CD8-positive, alpha-beta T cell (primary cell): ENCODE measurements at places on chromosomes 5 and 9. TPM values are rescaled to one million over a fixed set of nuclear protein-coding genes. Genes with fewer than 3 reads are reported as not detected.

Gene GPR151
- not detected for total RNA-seq

Gene RANBP17
- not detected for total RNA-seq

Gene ZNF782
- total RNA-seq = 3.6 TPM

Gene FRRS1L
- not detected for total RNA-seq

Gene SMAD5
- total RNA-seq = 11.8 TPM

Gene LIX1
- total RNA-seq = not detected

Gene HTR4
- not detected for total RNA-seq

Gene NR4A3
- total RNA-seq = 122 TPM

Gene SLIT3
- not detected for total RNA-seq

GRCh38 chr5:163205645-163206044 lies 231.8 kb upstream of the CCNG1 start:
- DNase-seq = no peak

GRCh38 chr5:113809626-113810025 lies 296.1 kb downstream of the YTHDC2 start:
- DNase-seq = no peak

- no peak for DNase-seq
Measured at GRCh38 chr9:38131729-38132128, 62.7 kb upstream of the SHB start.

- DNase-seq = peak; percentile 61
Measured at GRCh38 chr9:32581512-32582143, 8.7 kb upstream of the NDUFB6 start.

- DNase-seq = no peak
Measured at GRCh38 chr9:121556580-121556979, 56.9 kb upstream of the GGTA1 start.

GRCh38 chr5:95600557-95600956 lies 19.3 kb upstream of the GPR150 start:
- DNase-seq = no peak

DNA sequence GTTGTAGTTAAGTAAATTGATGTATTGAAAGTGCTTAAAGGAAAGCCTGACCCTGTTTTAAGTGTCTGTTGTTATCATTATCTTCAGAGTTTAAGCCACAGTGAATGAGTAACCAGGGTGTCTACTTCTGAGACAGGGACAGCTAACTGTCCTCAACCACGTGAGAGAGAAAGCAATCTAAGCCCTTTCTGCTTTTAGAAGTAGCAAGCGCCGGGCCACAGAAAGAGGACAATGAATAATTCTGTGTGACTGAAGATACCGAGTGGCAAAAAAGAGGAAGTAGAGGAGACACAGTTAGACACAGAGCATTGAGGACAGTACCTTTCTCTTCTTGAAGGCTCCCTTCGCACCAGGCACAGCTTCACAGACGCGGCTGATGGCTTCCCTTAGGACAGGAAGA lies 86.3 kb downstream of the S1PR3 start:
- DNase-seq = no peak

- no peak for DNase-seq
Measured at GRCh38 chr9:94780516-94780950, 54.0 kb downstream of the AOPEP start.

DNA sequence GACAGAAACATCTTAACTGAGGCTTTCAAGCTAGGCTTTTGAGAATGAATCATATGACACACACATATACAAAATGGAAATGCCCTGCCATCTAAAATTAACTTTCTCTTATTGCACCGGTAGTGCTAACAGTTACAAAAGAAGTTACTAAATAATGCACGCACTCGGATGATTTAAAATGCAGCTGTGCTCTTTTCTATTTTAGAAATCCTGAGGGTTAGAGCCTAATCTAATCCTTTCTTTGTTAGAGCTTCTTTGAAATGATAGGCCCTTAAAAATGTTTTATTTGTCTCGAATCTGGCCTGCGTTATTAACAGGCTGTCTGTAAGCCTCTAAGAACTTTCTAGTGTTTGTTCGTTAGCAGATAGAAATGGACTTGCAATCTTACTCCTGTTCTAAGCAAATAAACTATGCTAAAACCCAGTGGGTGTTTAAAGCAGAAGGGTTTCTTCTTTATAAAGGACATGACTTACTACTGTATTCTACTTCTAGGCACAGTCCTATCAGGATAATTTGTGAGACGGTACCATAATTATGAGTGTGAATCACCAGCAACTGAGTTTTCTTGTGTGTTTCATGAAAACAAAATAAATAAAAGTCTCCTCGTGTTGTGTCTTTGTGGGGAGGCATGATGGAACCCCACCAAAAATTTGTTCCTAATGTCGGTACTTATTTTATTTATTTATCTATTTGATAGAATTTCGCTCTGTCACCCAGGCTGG lies 69.2 kb upstream of the MYO10 start:
- DNase-seq = no peak

DNA sequence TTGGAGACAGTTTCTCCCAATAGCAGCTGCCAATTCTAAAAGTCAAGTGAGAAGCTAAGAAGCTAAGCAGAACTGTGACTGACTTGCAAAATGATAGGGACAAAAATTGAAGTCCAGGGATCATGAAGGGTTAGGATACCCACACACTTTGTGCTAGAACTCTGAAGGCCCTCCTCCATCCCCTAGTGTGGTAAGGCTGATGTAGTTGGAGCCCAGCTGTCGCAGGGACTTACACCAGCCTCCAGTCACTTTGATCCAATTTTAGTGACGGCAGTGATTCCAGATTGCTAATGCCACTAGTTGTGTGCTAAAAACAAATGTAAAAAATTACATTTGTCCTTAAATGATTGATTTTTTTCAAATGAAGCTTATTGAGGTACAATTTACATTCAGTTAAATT lies 742.7 kb upstream of the ZNF608 start:
- no peak for DNase-seq

DNA sequence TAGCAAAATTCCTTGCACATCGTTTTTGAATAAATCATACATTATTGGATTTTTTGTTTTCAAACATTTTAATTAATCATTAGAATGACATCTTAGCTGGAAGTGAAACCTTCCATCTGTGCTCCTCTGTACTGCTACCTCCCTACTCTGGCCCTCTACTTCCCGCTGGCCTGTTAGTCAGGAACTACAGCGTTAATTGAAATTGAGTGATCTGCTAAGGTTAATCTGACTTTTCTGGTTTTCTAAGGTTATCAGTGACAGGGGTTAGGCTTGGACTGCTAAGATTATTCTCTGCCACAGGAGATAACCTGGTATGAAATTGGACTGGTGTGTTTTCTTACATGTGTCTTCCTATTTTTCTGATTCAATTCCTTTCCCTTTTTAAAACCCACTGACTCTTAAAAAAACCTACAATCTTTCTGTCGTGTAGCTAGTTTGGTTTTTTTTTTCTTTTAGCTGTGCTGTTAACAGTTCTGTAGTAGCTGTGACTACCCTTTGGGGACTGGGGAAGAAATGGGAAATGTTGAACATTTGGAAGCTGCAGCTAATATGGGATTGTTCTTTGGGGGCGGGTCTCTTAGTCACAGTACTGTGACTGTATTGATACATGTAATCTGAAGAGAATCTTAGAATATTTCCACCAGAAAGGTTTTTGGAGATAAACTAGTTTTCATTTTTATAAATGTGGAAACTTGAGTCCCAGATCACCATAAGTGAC lies 4.6 kb downstream of the KIF2A start:
- DNase-seq = no peak

- no peak for DNase-seq
Measured at GRCh38 chr5:158244882-158245281, 385.9 kb upstream of the CLINT1 start.

DNA sequence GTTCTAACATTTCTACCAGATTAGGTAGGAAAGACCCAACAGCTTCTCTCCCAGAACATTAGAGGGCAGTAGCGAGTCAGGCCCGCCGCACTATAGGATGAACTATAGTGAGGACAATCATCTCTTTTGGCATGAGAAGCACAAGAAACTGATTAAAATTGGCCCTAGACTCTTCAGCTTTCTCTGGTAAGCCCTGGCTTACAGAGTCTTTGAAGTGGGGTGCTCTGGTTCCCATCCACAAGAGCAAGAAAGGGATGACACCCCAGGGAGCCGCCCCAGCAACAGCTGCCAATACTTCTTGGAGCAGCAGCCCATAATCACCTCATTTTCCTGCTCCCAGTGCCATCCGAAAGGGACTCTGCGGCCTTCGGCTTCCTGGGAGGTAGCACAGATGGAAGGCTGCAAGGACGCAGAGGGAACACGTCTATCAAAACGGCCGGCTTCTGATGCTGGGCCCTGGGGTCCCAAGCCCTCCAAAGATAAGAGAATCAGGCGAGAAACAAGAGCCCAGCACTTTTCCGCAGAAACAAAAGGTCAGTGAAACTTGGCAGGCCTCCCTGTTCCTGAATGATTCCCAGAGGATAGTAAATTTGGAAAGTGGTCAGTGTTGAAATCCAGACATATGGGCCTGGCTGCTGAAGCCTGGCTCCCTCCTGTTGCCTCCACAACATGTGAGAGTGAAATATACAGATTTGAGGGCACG lies 69.3 kb downstream of the HSD17B3 start:
- DNase-seq = no peak

DNA sequence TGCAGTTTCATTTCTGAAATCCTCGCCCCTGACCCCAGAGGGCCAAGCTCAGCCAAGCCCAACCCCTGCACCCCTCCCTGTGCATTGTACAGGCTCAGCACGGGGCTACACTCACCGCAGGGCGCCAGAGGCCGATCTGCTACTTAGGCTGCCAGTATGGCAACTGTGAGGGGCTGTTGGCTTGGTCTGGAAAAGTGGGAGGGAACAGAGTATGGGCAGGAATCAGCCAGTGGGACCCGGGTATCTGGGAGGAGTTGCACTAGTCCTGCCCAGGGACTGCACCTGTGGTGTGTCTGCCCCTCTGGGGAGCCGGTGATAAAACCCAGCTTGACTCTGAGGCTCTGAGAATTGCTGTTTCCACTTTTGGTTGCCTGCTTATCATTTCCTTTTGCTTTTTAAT lies 167.4 kb upstream of the KIF2A start:
- DNase-seq = no peak

DNA sequence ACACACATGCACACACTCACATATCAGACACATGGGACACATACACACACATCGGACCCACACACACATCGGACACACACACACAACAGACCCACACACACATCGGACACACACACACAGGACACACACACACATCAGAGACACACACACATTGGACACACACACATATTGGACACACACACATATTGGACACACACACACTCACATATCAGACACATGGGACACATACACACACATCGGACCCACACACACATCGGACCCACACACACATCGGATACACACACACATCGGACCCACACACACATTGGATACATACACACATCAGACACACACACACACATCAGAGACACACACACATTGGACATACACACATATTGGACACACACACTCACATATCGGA lies 12.8 kb upstream of the LAMC3 start:
- DNase-seq = no peak

- DNase-seq = no peak
Measured at GRCh38 chr9:122883125-122883524, 22.0 kb downstream of the RC3H2 start.

GRCh38 chr9:113807173-113808061 lies 68.7 kb upstream of the ZNF618 start:
- no peak for DNase-seq

GRCh38 chr5:178797546-178798440 lies 62.0 kb upstream of the ZNF354B start:
- DNase-seq = no peak

DNA sequence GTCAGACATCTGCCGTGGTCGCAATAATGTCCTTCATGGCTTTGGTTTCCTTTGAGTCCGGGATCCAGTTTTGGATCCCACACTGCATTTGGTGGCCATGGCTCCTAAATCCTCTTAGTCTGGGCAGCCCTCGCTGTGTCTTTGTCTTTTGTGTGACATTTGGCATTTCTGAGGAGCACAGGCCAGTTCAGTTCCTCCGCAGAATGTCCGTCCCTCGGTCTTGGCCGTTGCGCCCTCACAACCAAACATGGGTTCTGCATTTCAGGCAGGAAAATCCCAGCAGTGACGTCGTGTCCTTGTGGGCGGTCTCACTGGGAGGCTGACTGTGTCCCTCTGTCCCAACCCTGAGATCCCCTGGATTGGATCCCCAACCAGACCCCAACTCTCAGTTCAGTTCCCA lies 172.9 kb upstream of the PPP1R26 start:
- no peak for DNase-seq

DNA sequence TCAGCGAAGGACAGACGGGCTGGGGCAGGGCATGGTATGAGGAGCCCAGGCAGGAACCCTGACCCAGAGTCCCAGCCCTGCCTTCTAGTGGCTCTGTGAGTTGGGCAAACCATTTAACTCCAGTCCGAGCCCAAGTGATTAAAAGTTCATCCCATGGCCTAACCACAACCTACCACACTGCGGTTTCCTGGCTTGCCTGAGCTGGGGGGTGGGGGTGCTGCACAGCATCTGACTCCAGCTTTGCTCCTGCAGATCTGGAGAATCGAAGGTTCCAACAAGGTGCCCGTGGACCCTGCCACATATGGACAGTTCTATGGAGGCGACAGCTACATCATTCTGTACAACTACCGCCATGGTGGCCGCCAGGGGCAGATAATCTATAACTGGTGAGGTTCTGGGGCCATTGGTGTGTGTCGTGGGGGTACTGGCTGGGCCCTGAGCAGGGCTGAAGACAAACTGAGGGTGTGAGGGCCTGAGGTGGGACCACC lies 49.0 kb downstream of the STOM start:
- DNase-seq = peak; percentile 49

GRCh38 chr5:17230808-17231525 lies 13.5 kb downstream of the BASP1 start:
- no peak for DNase-seq
